Naive thymus-derived CD8-positive, alpha-beta T cell (primary cell): ENCODE measurements at places on chromosomes 12 and 14.

DNA sequence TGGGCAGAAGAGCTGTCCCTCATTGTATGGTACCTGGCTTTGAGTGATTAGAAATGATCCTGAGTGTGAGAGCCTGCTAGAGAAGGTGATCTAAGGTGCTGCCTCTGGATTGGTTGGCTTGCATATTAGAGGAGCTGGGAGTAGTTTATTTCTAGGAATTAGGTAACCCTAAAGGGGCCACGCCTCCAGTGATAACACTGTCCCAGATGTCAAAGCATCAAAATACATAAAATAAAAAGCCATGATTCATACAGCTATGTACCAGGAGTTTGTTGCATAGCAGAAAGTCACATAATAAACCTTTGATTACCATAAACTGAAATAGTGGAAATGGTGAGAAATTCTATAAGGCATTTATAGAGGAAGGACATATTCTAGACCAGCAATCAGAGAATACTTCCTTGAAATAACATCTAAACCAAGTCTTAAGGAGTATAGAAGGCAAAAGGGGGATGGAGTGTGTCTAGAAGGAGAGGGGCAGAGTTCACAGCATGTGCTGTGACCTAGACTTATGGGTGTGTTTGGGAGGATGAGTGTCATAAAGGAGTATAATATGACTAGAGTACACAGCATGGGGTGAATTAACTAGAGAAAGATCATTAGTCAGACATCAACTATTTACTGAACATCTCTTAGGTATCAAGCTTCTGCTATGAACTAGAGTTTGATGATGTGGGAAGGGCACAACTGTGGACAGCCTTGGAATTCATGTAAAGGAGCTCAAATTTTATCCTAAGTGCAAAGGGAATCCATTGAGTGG, 686.4 kb downstream of the GALC start:
- H3K4me1 ChIP-seq = no peaks in the 10 kb centered on the region
- H3K36me3 ChIP-seq = no peaks in the 10 kb centered on the region
- DNase-seq = no peak
- H3K27me3 ChIP-seq = no peaks in the 10 kb centered on the region
- no peak overlapping the region for H3K4me3 ChIP-seq

DNA sequence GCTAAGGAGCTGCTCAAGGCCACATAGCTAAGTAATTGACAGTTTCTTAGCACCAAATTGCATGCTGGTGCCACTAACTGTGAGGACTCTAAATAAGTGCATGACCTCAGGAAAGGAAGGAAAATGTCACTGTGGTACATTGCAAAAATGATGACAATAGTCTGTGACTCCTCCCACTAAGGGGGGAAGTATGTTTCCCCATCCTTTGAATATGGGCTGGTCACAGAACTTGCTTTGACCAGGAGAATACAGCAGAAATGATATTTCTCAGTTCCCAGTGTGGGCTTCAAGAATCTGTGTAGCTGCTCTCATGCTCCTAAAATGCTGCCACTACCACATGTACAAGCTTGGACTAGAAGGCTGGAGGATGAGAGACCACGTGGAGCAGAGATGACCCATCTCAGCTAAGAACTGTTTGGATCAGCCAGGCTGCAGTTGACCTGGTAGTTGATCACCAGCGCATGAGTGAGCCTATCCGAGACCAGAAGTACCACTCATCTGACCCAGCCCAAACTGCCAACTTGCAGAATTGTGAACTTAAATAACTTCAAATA, 42.2 kb upstream of the NOS1 start:
- no peak overlapping the region for H3K4me3 ChIP-seq
- peaks cover 9% of the 10 kb centered on the region for H3K27me3 ChIP-seq
- no peaks in the 10 kb centered on the region for H3K4me1 ChIP-seq
- H3K27ac ChIP-seq = no peak overlapping the region
- peaks cover 7% of the 10 kb centered on the region for H3K36me3 ChIP-seq
- DNase-seq = no peak

DNA sequence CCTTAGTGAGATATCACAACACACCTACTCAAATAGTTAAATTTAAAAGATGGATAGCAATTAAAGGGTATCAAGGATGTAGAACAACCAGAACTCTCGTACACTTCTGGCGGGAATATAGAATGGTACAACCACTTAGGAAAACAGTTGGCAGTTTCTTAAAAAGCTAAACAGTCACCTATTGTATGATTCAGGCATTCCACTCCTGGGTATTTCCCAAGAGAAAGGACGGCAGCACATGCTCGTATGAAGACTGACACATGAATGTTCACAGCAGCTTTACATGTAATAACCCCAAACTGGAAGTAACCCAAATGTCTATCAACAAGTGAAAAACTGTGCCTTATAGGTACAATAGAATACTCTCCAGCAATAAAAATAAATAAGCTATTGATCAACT, 465.2 kb downstream of the VRK1 start:
- DNase-seq = no peak
- no peaks in the 10 kb centered on the region for H3K27me3 ChIP-seq
- H3K4me1 ChIP-seq = no peaks in the 10 kb centered on the region
- no peaks in the 10 kb centered on the region for H3K36me3 ChIP-seq
- no peak overlapping the region for H3K27ac ChIP-seq

DNA sequence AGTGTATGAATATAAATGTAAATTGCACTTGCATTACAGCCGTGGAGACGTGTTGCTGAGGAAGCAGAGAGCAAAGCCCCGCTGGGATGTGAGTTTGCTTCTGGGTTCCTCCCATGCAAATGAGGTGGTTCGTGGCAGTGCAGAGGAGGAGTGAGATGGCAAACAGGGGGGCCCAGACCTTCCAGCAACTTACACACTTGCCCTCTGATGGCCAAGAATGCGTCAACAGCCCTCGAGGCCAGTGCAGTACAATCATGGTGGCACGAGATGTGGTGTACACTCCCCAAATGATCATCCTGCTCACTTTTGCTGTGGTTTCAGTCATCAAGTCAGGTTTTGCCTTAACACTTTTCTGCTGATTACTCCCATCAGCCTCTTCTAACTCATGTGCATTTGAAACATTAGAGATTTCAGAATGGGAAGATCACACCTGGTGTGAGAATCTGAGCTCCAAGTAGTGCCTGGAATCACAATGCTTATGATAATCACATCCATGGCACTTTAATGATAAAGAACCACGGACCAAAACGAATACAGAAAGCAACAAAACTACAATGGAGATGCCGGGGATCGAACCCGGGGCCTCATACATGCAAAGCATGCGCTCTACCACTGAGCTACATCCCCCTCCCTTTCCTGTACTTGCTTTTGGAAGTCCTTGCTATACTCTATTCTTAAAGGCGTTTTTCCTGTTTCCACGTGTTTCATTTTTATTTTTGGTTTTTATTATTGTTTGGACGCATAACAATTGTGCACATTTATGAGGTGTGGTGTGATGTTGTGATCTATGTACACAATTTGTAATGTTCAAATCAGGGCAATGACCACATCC, 7.0 kb upstream of the UBC start:
- peak; percentile 47 for DNase-seq
- peaks cover 62% of the 10 kb centered on the region for H3K4me1 ChIP-seq
- peak overlapping the region; percentile 83 for H3K4me3 ChIP-seq
- no peaks in the 10 kb centered on the region for H3K36me3 ChIP-seq
- no peaks in the 10 kb centered on the region for H3K27me3 ChIP-seq

DNA sequence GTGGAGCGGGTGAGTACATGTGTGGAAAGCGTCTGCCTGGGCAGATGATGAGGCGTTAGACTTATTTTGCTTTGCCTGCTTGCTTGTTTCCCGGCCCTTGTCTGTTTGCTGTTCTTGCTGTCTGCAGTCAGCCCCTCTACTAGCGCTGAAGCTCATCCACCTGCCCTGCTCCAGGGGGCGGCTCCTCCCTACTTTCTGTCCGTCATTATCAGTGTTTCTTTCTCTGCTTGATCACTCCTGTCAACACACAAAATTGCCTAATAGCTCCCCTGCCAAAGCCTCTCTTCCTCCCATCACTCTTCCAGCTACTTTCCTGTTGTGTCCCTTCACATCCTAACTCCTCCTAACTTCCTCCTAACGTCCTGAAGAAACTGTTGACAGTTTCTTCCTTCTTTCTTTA, 34.9 kb upstream of the GALNT8 start:
- DNase-seq = no peak
- peaks cover 87% of the 10 kb centered on the region for H3K36me3 ChIP-seq
- no peak overlapping the region for H3K4me3 ChIP-seq

GRCh38 chr12:46472893-46473633, 100.5 kb upstream of the SLC38A2 start:
- no peaks in the 10 kb centered on the region for H3K27me3 ChIP-seq
- H3K4me1 ChIP-seq = peaks cover 24% of the 10 kb centered on the region
- H3K36me3 ChIP-seq = peaks cover 9% of the 10 kb centered on the region
- no peak for DNase-seq

DNA sequence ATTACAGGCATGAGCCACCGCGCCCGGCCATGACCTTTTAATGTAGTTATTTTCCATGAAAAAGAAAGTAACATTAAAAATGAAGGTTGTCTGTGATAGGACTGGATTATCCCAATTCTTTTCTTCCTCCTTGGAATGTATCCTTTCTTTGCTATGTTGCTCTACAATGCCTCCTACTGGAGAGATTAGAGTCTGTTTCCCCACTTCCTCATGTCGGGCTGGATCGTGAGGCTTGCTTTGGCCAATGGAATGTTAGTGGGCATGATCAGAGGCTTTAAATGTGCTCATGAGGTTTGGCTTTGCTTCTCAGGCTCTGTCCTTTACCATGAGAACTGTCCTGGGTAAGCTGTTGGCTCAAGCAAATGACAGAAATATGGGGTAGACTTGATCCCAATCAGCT, 34.7 kb upstream of the SOCS2 start:
- no peaks in the 10 kb centered on the region for H3K36me3 ChIP-seq
- H3K27ac ChIP-seq = no peak overlapping the region
- DNase-seq = no peak
- H3K4me3 ChIP-seq = no peak overlapping the region
- peaks cover 14% of the 10 kb centered on the region for H3K4me1 ChIP-seq

- no peaks in the 10 kb centered on the region for H3K36me3 ChIP-seq
- DNase-seq = no peak
- H3K27ac ChIP-seq = no peak overlapping the region
- H3K27me3 ChIP-seq = no peaks in the 10 kb centered on the region
Observed at GRCh38 chr14:42185718-42186117, 579.0 kb downstream of the LRFN5 start.

DNA sequence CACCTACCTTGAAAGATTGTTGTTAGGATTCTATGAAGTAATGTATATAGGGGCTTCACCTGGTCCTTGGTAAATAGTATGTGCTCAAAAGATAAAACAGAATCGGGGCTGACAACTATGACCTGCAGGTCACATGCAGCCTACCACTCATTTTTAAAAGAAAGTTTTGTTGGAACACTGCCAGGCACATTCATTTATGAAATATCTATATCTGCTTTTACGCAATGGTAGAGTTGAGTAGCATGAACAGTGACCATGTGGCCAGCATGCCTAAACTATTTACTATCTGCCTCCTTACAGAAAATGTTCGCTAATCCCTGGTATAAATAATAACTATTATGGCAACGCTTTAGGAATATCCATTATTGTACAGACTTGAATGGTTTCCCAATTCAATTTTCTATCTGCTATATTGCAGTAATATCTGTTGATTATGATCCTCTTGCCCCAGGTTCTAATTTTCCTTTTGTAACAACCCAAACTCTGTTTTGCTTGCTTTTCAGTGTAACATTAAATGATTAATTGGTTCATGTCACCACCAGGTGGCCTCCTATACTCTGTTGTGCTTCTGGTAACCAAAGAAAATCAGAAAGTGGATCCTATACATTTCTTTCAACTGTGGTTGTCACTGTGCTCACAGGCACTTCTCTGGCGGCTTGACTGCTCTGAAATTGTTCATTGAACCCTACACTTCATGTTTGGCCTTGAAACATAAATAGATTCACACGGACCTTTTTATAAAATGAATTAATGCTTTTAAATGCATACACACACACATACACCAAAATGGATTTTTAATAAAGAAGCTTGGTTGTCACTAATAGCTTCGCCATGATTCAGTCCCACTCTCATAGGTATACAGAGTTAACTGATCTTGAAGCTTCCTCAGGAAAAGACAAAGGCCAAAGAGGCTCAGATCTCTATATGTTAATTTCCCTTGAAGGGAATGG, 227.7 kb upstream of the NPAS3 start:
- no peak overlapping the region for H3K27ac ChIP-seq
- no peak overlapping the region for H3K4me3 ChIP-seq

GRCh38 chr12:80352474-80352873, 91.6 kb upstream of the PTPRQ start:
- H3K27me3 ChIP-seq = no peaks in the 10 kb centered on the region
- H3K4me1 ChIP-seq = no peaks in the 10 kb centered on the region
- no peaks in the 10 kb centered on the region for H3K36me3 ChIP-seq
- no peak for DNase-seq
- no peak overlapping the region for H3K4me3 ChIP-seq
- no peak overlapping the region for H3K27ac ChIP-seq

GRCh38 chr12:89156340-89156739, 196.0 kb downstream of the DUSP6 start:
- H3K4me3 ChIP-seq = no peak overlapping the region
- no peak overlapping the region for H3K27ac ChIP-seq
- peaks cover 16% of the 10 kb centered on the region for H3K4me1 ChIP-seq
- DNase-seq = no peak

- no peaks in the 10 kb centered on the region for H3K4me1 ChIP-seq
- H3K36me3 ChIP-seq = no peaks in the 10 kb centered on the region
- DNase-seq = no peak
Observed at GRCh38 chr12:15829949-15830348, 40.8 kb upstream of the EPS8 start.

DNA sequence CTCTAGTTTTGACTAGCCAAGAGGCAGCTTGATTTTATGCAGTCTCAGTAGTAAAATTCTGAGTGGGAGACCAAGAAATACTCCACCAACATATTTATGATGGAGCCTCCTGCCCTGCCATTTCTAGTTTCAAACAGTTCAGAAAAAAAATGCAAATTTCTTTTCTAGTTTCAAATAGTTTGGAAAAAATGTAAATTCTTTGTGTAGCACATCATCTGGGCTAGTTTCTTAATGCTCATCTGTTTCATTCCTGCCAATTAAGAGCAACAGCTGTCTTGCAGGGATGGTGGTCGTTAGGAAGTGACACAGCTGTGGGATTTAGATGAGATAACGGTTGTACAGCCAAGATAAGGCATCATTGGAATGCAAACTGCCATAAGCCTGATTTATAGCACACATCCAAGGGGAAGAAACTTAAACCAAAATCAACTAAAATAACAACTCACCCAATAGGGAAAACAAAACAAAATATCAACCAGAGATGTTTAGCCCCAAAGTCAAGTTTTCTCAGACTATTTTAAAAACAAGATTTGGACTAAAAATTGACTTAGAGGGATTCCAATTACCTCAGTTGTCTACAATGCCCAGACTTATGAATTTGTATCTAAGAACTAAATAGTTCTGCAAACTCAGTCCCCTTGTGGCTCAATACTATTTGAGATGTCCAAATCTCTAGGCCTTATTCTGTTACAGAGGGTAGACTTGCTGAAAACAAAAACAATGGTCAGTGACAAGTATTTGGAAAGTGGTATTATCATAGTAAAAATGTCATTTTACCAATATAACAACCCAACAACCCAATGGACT, 291.3 kb upstream of the ATP2B1 start:
- no peak for DNase-seq
- no peak overlapping the region for H3K4me3 ChIP-seq
- H3K36me3 ChIP-seq = no peaks in the 10 kb centered on the region
- H3K4me1 ChIP-seq = no peaks in the 10 kb centered on the region

- H3K27ac ChIP-seq = no peak overlapping the region
- H3K36me3 ChIP-seq = no peaks in the 10 kb centered on the region
- H3K27me3 ChIP-seq = no peaks in the 10 kb centered on the region
- no peaks in the 10 kb centered on the region for H3K4me1 ChIP-seq
Observed at GRCh38 chr14:38536376-38537038, 280.6 kb upstream of the CLEC14A start.

- H3K27me3 ChIP-seq = no peaks in the 10 kb centered on the region
- peaks cover 7% of the 10 kb centered on the region for H3K4me1 ChIP-seq
- no peak for DNase-seq
- H3K27ac ChIP-seq = no peak overlapping the region
- no peak overlapping the region for H3K4me3 ChIP-seq
Observed at GRCh38 chr14:98385851-98386250, 886.1 kb downstream of the BCL11B start.
